ENCODE measurements at places on chromosomes 4 and X. TPM values are rescaled to one million over a fixed set of nuclear protein-coding genes. Genes with fewer than 3 reads are reported as not detected.

The DCAF12L2 gene
- 0.07 TPM for total RNA-seq

The DCAF8L2 gene
- total RNA-seq = not detected

The CCDC149 gene
- 2.1 TPM for total RNA-seq

The HPGD gene
- 63.8 TPM for total RNA-seq

The UCP1 gene
- 0.11 TPM for total RNA-seq

The XK gene
- total RNA-seq = 0.34 TPM

Data from A549 treated with ZK216348 at 1 μM for 4 hours (cell line).